ENCODE measurements at places on chromosomes 11 and 22. TPM values are rescaled to one million over a fixed set of nuclear protein-coding genes. Genes with fewer than 3 reads are reported as not detected.

GRCh38 chr11:75728992-75729391 is 11.4 kb downstream of the MOGAT2 start:
- no peak for DNase-seq

- no peak for DNase-seq
Observed at GRCh38 chr11:12216041-12216451, 105.7 kb downstream of the MICAL2 start.

- no peak for DNase-seq
Observed at GRCh38 chr22:46976143-46976542, 213.7 kb downstream of the TBC1D22A start.

BLID gene
- 0.34 TPM for total RNA-seq

INPP5J gene
- 1.3 TPM for total RNA-seq

PKDREJ gene
- not detected for total RNA-seq

DNA sequence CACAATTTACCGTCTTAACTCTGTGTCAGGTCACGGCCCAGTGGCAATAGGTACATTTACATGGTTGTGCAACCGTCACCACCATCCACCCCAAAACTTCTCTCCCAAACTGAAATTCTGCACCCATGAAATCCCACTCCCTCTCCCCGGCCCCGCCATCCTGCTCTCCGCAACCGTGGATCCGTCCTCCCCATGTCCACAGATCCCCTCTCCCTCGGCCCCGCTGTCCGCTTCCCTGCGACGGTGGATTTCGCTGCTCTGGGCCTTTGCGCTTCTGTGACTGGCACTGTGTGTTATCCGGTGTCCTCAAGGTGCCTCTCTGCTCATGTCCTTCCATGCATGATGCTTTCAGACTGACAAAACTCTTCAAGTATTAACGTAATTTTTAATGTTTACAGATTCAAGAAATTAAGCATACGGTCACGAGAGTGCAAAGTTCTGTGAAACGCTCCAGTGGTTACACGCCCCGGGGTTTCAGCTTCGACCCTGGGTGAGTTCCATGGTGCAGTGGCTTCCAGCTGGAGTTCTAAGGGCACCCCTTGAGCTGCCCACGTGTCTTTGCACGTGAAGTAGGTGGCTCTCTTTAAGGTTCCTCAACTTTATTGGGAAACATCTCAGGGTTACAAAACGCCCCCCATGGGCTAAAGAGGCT is 76.4 kb downstream of the KCNQ1 start:
- peak; percentile 0 for DNase-seq

RASL10A gene
- 0.11 TPM for total RNA-seq

Data from Daoy (cell line).